ENCODE measurements at places on chromosomes 11 and 22.

DNA sequence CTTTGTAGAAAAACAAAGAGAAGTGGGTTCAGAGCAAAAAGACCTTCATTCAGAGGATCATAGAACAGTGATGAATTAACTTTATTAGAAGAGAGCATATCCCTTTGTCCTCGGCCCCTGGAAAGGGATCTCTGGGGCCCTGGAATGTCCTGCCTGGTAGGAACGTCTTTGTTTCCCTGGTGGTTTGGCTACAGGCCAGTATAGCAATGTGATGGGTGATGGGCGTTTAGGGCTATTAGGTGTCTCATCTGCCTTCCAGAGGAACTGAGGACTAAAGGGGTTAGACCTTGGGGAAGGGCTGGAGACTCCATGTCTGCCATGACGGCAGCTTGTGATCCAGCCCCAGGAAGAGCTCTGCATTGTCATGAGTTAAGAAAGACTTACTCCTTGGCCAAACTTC, 9.1 kb downstream of the APOL4 start:
- no peak for DNase-seq

DNA sequence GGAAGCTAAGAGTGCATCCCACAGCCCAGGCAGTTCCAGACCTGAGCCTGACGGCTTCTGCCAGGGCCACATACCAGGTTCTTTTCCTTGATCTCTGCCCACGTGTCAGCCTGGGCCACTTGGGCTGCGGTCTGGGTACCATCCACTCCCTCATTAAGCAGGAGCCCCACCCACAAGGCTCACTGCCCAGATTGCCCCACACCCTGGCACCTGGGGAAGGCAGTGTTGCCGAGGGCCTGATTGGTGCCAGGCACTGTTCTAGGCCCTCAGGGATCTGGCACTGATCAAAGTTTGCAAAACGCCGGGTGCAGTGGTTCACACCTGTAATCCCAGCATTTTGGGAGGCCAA, 15.4 kb downstream of the GGA1 start:
- DNase-seq: no peak

DNA sequence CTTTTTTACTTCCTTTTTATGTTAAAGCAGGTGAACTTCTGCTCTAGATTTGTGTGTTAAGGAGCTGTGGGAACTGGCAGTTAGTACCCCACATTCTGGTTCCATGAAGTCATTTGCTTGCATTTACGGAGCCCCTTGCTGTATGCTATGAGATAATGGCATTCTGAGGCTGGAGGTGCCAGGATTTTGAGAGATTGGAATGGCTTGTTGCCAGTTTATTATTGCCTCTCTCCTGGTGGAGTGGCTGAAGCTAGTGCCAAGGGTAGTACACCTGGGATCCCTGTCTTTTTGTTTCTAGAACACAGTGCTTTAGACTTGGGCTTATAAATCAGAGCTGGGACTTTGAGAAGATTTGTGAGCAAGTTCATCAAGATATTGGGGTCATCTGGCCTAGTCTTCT, 73.8 kb downstream of the STIM1 start:
- no peak for DNase-seq

- DNase-seq: no peak
These were observed 18.2 kb upstream of the OR10W1 start for GRCh38 chr11:58286249-58286648.

DNA sequence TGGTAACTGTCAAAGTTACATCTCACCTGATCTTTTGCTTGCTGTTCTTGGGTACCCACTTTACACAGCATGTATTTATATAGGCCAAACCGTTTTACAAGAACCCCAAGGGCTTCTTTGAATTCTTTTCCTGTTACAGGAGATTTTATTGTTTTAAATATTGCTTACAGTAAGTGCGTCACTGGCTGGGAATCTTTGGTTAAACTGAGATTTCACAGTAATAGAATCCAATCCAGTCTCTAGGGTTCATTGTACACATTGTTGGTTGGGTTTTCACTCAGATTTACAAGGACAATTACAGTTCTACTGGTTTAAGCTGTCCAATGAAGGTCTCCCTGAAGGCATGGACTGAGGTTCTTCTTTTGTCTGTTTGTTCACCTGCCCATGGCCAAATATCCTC, 171.7 kb downstream of the INSC start:
- DNase-seq: no peak

Measured in stimulated activated CD8-positive, alpha-beta memory T cell treated with anti-CD3 and anti-CD28 coated beads, Interleukin-15, amount 100 ng/mL, for 24 hours (primary cell).